ENCODE measurements at places on chromosomes 12 and 14. TPM values are rescaled to one million over a fixed set of nuclear protein-coding genes. Genes with fewer than 3 reads are reported as not detected.

- no peaks in the 10 kb centered on the region for H3K27me3 ChIP-seq
- H3K36me3 ChIP-seq, result peaks cover 17% of the 10 kb centered on the region
- H3K4me3 ChIP-seq, result peak overlapping the region; percentile 2
- DNase-seq, result peak; percentile 9
- peaks cover 69% of the 10 kb centered on the region for H3K4me1 ChIP-seq
- H3K27ac ChIP-seq, result no peak overlapping the region
Observed at GRCh38 chr12:26750531-26751175, 82.3 kb downstream of the ITPR2 start.

DNA sequence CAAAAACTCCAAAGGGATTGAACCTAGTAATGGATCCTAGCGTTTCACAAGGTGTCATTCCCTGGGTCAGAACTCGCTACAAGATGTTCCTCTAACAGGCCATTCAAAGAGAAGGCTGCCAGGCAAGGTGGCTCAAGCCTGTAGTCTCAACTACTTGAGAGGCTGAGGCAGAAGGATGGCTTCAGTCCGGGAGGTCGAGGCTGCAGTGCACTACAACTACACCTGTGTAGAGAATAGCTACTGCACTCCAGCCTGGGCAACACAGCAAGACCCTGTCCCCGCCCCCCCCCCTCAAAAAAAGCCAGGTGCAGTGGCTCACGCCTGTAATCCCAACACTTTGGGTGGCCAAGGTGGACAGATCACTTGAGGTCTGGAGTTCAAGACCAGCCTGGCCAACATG, 14.4 kb downstream of the PPTC7 start:
- no peaks in the 10 kb centered on the region for H3K27me3 ChIP-seq
- peaks cover 9% of the 10 kb centered on the region for H3K36me3 ChIP-seq
- H3K4me3 ChIP-seq, result no peak overlapping the region

The HOTAIR gene
- total RNA-seq, result not detected

The CPM gene
- 17.7 TPM for total RNA-seq

The ABHD12B gene
- not detected for total RNA-seq

DNA sequence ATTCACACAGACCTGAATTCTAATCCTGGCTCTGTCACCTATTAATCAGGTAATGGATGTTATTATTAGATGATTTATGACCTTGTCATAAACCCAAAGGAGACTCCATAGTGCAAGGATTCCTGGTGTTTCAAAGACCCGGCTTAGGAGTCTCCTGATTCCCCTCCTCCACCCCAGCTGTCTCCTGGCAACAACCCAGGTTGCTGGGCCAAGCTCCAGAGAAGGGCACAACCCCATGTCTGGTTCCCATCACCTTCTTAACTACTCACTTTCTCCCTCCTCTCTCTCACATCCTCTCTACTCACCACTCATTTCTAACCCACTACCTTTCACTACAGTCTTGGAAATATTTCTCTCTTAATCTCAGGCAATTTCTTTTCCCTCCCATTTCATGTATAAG, 41.6 kb downstream of the RHOJ start:
- DNase-seq, result no peak
- no peaks in the 10 kb centered on the region for H3K36me3 ChIP-seq
- no peak overlapping the region for H3K27ac ChIP-seq
- H3K4me3 ChIP-seq, result no peak overlapping the region

The B4GALNT3 gene
- total RNA-seq, result 3.7 TPM

The RERGL gene
- not detected for total RNA-seq

The COX8C gene
- total RNA-seq, result 1.2 TPM

The CEBPE gene
- total RNA-seq, result 0.21 TPM

DNA sequence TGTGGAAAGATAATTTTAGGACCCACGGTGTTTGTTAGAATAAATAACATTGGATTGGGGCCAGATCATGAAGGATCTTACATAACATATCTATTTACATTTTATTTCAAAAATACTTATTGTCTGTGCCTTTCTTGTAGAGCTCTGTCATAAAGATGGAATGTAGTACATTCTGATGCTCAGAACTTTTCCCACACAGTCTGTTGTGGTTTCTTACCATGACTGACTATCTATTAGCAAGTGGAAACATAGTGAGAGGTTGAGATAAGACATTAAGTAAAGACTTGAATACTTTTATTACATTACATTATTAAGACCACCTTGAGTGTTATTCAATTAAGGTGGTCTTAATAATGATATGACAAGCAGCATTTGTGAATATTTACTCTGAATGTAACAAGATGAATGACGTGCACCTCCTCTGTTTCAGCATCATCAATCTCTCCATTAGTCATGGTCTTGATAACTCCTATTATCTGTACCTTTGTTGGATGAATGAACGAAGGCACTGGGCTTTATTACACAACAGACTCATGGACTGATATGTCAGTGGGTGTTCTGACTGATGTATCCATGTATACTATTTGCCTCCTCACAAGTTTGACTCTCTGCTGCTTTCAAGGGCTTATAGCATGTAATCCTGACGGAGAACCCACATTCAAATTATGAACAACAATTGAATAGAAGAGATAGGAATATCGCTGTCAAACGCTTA, 883.0 kb upstream of the FLRT2 start:
- H3K4me1 ChIP-seq, result no peaks in the 10 kb centered on the region
- no peak overlapping the region for H3K27ac ChIP-seq
- no peaks in the 10 kb centered on the region for H3K27me3 ChIP-seq
- no peak overlapping the region for H3K4me3 ChIP-seq
- H3K36me3 ChIP-seq, result no peaks in the 10 kb centered on the region

- H3K4me1 ChIP-seq, result no peaks in the 10 kb centered on the region
- no peak for DNase-seq
- H3K36me3 ChIP-seq, result no peaks in the 10 kb centered on the region
- H3K27ac ChIP-seq, result no peak overlapping the region
Observed at GRCh38 chr14:33707716-33708115, 243.2 kb downstream of the EGLN3 start.

The PIWIL1 gene
- not detected for total RNA-seq

GRCh38 chr12:93179792-93180191, 197.9 kb upstream of the NUDT4 start:
- no peak overlapping the region for H3K4me3 ChIP-seq
- no peak for DNase-seq
- H3K27ac ChIP-seq, result no peak overlapping the region
- H3K36me3 ChIP-seq, result no peaks in the 10 kb centered on the region
- peaks cover 8% of the 10 kb centered on the region for H3K4me1 ChIP-seq

DNA sequence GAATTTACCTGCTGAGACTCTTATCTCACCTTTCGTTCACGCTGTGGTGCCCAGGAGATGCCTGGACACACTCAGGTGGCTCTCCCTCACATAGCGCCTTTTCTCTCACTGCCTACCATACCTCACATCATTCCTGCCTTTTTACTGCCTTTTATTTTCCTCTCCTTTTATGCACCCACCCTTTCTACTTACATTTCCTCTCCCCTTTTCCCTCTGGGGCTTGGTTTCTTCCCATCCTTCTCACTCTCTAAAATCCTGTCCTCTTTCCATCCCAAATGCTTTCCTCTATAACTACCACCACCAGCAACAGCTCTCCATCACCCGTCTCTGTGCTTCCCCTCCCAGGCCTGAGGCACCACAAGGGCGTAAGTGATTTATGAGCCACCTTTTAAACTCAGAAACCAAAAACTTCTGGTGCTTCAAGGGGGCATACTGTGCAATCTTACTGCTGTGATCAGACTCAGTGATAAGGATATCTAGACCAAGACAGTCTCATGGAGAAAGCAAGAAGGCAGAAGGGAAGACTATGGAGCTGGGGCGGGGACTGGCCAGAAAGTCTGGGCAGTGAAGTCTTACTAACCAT, 32.7 kb upstream of the SMUG1 start:
- peaks cover 11% of the 10 kb centered on the region for H3K4me1 ChIP-seq
- no peaks in the 10 kb centered on the region for H3K36me3 ChIP-seq
- no peak for DNase-seq
- peaks cover 26% of the 10 kb centered on the region for H3K27me3 ChIP-seq
- H3K4me3 ChIP-seq, result no peak overlapping the region

- no peak overlapping the region for H3K27ac ChIP-seq
- DNase-seq, result no peak
- no peaks in the 10 kb centered on the region for H3K36me3 ChIP-seq
- peaks cover 8% of the 10 kb centered on the region for H3K27me3 ChIP-seq
- no peaks in the 10 kb centered on the region for H3K4me1 ChIP-seq
Observed at GRCh38 chr12:28780096-28780495, 369.0 kb upstream of the FAR2 start.

The BRI3BP gene
- total RNA-seq, result 16.7 TPM

- DNase-seq, result no peak
- H3K4me1 ChIP-seq, result no peaks in the 10 kb centered on the region
- H3K27me3 ChIP-seq, result no peaks in the 10 kb centered on the region
- H3K36me3 ChIP-seq, result no peaks in the 10 kb centered on the region
Observed at GRCh38 chr14:22375321-22375930, 213.6 kb downstream of the DAD1 start.

DNA sequence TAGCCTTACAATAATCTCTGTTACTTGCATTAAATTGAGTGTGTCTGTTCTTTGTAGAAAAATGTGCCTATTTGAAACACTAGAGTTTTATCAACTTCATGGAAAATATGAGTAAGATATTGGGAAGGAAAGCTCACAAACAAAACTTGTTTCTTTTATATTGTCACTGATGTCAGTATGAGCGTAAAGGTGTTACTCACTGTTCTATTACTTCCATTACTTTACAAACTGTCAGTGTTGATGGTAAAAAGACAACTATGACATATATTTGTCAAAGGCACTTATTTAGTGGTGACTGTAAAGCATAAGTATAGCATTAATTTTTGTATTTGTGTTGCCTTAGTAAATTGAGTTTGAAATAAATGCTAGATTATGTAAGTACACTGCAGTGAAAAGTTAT, 193.7 kb upstream of the FLRT2 start:
- no peaks in the 10 kb centered on the region for H3K27me3 ChIP-seq
- H3K27ac ChIP-seq, result no peak overlapping the region
- H3K36me3 ChIP-seq, result no peaks in the 10 kb centered on the region
- DNase-seq, result no peak
- no peaks in the 10 kb centered on the region for H3K4me1 ChIP-seq

GRCh38 chr12:64660237-64661018, 50.1 kb downstream of the RASSF3 start:
- H3K27me3 ChIP-seq, result no peaks in the 10 kb centered on the region
- no peak overlapping the region for H3K4me3 ChIP-seq
- peaks cover 4% of the 10 kb centered on the region for H3K36me3 ChIP-seq
- H3K27ac ChIP-seq, result peak overlapping the region; percentile 75
- peaks cover 86% of the 10 kb centered on the region for H3K4me1 ChIP-seq

DNA sequence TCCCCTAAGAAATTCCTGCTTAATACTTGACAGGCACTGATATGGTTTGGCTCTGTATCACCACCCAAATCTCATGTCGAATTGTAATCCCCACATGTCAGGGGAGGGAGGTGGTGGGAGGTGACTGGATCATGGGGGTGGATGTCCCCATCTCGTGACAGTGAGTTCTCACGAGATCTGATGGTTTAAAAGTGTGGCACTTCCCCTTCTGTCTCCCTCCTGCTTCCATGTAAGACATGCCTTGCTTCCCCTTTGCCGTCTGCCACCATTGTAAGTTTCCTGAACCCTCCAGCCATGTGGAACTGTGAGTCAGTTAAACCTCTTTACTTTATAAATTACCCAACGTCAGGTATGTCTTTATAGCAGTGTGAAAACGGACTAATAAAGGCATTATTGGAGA, 198.0 kb downstream of the FOXN3 start:
- H3K27me3 ChIP-seq, result no peaks in the 10 kb centered on the region
- DNase-seq, result no peak
- peaks cover 5% of the 10 kb centered on the region for H3K36me3 ChIP-seq
- H3K4me1 ChIP-seq, result peaks cover 25% of the 10 kb centered on the region
- H3K4me3 ChIP-seq, result no peak overlapping the region

The PARP2 gene
- 31.1 TPM for total RNA-seq

- DNase-seq, result no peak
- H3K4me3 ChIP-seq, result no peak overlapping the region
- H3K36me3 ChIP-seq, result no peaks in the 10 kb centered on the region
- H3K27ac ChIP-seq, result no peak overlapping the region
- no peaks in the 10 kb centered on the region for H3K27me3 ChIP-seq
- no peaks in the 10 kb centered on the region for H3K4me1 ChIP-seq
Observed at GRCh38 chr12:121738340-121738858, 25.8 kb downstream of the TMEM120B start.

DNA sequence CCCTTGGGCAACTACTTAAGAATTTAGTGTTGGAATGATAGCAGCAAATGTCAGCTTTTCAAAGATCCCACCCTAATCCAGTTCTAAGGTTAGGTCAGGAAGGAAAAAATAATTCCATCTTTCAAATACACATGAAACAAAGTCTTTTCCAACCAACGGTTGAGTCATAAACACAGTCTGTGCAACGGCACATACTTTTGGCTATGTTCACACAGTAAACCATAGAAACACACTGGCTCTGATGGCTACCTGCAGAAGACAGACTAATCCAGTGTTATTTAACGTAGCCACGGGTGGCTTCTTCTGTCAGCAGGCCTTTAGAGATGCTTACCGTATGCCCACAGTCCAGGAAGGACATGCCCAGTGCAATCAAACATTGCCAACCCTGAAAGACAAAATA, 35.7 kb downstream of the HIGD1C start:
- no peak overlapping the region for H3K27ac ChIP-seq
- no peak overlapping the region for H3K4me3 ChIP-seq
- peaks cover 15% of the 10 kb centered on the region for H3K36me3 ChIP-seq
- peaks cover 48% of the 10 kb centered on the region for H3K4me1 ChIP-seq
- no peak for DNase-seq

The TMCC3 gene
- 1.6 TPM for total RNA-seq

DNA sequence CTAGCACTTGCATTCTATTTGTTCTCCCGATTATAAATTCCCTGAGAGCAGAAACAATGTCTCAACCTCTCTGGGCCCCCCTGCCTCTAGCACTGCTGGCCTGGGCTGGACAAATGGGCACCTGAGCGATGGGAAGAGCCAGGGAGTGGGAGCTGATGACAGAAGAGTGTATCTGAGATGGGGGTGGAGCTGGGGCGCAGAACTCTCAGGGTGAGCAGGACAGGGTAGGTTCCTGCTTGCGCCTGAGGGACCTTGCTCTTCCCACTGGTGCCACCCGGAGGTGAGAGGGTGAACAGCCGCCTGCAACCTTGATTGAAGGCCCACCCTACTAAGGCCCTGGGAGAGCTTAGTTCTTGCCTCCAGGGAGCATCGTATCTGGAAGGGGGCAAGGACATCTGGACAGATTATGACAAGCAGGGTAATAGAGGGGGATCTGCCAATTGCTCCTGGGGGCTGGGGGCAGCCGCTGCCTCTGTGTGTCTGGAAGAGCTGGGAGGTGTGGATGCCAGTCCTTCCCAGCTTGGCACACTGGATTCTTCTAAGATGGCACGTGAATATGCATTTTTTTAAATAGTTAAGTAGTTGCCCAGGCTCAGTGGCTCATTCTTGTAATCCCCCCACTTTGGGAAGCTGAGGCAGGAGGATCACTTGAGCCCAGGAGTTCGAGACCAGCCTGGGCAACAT, 43.0 kb upstream of the TSPAN9 start:
- no peaks in the 10 kb centered on the region for H3K27me3 ChIP-seq
- no peak overlapping the region for H3K4me3 ChIP-seq
- H3K27ac ChIP-seq, result no peak overlapping the region
- peak; percentile 49 for DNase-seq

GRCh38 chr12:49941556-49942511, 8.7 kb upstream of the AQP2 start:
- no peaks in the 10 kb centered on the region for H3K36me3 ChIP-seq
- no peak for DNase-seq
- no peak overlapping the region for H3K27ac ChIP-seq
- H3K27me3 ChIP-seq, result no peaks in the 10 kb centered on the region
